Ovary (tissue), 10 donors: ENCODE measurements at places on chromosomes 6 and 20. TPM values are rescaled to one million over a fixed set of nuclear protein-coding genes. Genes with fewer than 3 reads are reported as not detected.

The IL17A gene
- not detected for total RNA-seq

DNA sequence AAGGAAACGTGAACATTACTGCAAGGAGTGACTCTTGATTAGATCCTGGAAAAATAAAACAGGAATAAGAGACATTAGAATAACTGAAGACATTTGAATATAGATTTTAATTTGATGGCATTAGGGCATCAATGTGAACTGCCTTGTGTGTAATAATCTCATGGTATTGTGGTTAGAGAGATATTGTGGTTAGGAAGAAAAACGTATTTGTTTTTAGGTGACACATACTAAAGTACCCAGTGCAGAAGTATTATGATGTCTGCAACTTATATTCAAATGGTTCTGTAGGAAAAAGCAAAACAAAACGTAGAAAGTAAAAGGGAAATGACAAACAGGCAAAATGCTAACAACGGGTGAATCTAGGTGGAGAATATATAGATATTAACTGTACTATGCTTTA is 65.9 kb upstream of the OGFRL1 start:
- no peak for DNase-seq

GRCh38 chr20:45819466-45819865 is 7.0 kb downstream of the UBE2C start:
- no peak for DNase-seq

- DNase-seq: no peak
Measured at GRCh38 chr6:90691823-90692222, 105.0 kb upstream of the MAP3K7 start.

The IYD gene
- not detected for total RNA-seq

GRCh38 chr6:43977404-43978111 is 149.7 kb downstream of the MRPL14 start:
- DNase-seq: no peak

- DNase-seq: no peak
Measured at GRCh38 chr6:74277777-74278186, 581.8 kb downstream of the CD109 start.

- DNase-seq: no peak
Measured at GRCh38 chr6:29949934-29950333, 7.6 kb downstream of the HLA-A start.

DNA sequence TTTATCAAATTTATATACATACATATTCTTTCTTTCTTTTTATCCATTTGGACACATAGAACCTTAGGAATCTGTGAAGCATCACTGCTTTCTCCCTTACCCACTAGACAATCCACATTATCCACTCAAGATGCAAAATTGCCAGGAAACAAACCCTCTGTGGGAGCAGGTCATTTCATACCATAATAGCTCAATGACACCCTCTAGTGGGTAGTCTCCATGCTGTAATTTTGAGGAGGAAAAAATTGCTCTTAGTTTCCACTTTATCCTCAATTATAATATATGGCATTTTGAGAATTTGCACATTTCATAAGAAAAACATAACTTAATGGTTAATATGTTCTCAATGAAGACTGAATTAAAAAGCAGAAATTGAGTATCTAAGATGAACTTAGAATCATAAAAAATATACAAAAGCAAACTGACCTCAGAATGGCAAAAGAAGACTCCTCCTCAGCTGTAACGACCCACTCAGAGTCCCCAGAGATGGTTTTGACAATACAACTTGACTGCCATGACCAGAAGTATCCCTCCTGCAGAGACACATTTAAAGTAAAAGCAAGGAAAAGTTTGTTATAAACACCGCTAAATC is 164.1 kb downstream of the FRK start:
- DNase-seq: no peak

DNA sequence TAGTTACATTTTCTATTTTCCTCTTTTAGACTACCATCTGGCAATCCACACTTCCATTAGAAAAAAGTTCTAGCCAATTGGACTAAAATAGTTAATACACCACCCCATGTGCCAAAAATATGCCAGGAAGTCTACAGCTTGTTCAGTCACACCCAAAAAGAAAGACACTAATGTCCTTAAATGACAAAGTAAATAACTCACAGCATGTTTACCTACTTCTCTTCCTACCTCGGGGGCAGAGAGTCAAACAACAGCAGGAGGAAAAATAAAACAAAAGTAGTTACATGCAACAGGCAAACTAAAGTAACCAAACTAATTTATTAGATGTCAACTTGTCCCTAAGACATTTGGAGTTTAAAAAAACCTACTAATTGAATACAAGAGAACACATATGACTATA is 57.0 kb downstream of the UBE3D start:
- DNase-seq: no peak

The CAGE1 gene
- total RNA-seq: not detected

DNA sequence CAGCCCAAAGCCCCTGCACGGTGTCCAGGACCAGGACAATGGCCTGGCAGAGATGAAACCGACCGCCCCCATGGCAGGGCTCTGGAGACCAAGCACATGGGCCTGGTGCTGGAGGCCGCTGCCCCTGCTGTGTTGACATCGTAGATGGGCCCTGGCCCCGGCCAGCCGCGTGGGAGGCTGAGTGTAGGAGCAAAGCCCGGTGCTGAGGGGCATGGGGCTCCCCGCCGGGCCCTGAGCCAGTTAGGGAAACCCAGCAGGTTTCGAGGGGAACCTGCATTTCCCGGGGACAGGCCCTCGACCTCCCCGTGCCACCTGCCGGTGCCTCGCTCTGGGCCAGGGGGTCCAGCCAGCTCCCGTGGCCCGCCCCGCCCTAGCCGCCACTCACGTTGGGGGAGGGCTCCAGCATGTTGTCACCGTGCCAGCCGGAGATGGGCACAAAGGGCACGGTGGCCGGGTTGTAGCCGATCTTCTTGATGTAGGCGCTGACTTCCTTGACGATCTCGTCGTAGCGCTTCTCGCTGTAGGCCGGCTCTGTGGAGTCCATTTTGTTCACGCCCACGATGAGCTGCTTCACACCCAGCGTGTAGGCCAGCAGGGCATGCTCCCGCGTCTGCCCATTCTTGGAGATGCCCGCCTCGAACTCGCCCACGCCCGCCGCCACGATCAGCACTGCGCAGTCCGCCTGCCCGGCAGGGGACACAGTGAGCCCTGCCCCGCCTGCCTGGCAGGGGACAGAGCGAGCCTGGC is 4.3 kb downstream of the EEF1A2 start:
- DNase-seq: no peak
